ENCODE measurements at places on chromosomes 1 and 21.

DNA sequence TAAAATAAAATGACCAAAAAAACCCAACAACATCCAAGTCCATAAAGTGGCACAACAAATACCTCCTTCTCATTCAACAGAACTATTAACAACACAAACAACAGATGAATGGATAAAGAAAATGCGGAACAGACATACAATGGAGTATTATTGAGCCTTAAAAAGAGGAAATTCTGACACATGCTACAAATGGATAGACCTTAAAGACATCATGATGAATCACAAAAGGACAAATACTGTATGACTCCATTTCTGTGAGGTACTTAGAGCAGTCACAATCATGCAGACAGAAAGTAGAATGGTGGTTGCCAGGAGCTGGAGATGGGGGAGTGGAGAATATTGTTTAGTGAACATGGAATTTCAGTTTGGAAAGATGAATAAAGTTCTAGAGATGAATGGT is 42.6 kb downstream of the EYA3 start:
- no peak for DNase-seq

DNA sequence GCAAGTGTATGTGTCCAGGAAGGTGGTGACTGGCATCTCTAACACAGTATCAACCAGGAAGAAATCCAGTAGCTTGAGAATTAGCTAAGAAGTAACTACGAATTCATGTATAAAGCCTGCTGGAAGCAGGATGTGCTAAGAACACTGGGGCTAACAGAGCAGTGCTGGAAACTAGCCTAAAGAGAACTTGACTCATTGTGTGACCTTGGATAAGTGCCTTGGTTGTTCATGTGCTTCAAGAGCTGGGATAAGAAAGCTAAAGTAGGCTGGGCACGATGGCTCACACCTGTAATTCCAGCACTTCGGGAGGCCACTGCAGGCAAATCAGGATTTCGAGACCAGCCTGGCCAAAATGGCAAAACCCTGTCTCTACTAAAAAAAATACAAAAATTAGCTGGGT is 186.9 kb downstream of the RRAGC start:
- DNase-seq = no peak

- DNase-seq = no peak
Observed at GRCh38 chr1:114263343-114263742, 109.7 kb upstream of the SYT6 start.

DNA sequence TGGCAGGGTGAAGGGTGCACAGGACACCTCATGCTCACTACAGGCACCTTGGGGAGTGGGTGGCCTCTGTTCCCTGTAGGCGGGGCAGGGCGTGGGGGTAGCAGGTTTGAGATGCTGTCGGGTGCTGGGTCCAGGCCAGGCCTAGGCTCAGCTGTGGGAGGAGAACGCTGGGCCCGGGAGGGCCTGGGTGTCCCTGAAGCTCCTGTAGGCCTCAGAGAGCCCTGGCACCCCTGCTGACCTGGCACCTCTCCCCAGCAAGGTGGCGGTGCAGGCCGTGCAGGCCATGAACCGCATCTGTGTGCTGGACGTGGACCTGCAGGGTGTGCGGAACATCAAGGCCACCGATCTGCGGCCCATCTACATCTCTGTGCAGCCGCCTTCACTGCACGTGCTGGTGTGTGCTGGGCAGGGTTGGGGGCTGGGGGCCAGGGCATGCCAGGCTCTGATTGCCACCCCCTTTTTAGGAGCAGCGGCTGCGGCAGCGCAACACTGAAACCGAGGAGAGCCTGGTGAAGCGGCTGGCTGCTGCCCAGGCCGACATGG is 2.5 kb upstream of the GJC2 start:
- no peak for DNase-seq

DNA sequence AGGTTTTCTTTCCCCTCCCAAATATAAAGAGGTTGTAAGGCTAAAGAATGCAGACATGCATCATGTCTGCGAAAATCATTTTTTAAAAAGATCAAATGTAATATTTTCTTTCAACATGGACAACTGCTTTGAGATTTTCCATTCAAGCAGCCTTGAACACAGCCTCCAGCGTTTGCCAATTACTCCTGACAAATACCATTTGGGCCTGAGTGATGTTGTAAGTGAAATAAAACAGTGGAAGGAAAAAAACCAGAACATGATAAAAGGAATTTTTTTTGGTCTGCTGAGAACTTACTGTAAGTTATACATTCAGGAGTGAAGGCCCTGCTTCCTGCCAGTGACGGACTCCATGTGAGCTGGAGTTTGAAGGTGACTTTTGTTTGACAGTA is 37.2 kb downstream of the SETD4 start:
- no peak for DNase-seq

DNA sequence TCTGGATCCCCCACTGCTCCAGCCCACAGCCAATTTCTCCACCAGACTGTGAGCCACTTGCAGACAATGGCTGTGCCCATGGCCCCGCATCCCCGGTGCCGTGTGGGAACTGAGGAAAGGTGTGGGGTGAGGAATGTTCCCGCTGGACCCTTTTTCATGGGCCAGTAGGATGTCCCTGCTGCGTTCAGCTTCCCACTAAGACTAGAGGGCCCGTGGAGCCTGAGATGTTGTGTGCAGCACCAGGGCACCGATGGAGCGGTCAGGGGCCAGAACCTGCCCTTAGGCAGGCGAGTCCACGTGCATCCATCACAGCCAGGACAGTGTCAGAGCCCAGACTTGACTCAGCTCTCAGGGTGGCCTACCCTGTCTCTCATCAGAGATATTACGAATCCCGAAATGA is 105.7 kb upstream of the COL6A1 start:
- DNase-seq = no peak

- DNase-seq = no peak
Observed at GRCh38 chr1:49225464-49225863, 448.8 kb upstream of the BEND5 start.

GRCh38 chr1:44406737-44407429 is 1.8 kb downstream of the RNF220 start:
- no peak for DNase-seq

GRCh38 chr1:78408192-78408591 is 82.6 kb upstream of the PTGFR start:
- DNase-seq = no peak
